Stimulated activated naive B cell treated with anti-CD40 and anti-IgM and Interleukin-4, amounts not matched to agents 10 μg/mL and 1 μg/mL and 100 μg/mL, for 72 hours (primary cell): ENCODE measurements at places on chromosomes 11 and 22.

DNA sequence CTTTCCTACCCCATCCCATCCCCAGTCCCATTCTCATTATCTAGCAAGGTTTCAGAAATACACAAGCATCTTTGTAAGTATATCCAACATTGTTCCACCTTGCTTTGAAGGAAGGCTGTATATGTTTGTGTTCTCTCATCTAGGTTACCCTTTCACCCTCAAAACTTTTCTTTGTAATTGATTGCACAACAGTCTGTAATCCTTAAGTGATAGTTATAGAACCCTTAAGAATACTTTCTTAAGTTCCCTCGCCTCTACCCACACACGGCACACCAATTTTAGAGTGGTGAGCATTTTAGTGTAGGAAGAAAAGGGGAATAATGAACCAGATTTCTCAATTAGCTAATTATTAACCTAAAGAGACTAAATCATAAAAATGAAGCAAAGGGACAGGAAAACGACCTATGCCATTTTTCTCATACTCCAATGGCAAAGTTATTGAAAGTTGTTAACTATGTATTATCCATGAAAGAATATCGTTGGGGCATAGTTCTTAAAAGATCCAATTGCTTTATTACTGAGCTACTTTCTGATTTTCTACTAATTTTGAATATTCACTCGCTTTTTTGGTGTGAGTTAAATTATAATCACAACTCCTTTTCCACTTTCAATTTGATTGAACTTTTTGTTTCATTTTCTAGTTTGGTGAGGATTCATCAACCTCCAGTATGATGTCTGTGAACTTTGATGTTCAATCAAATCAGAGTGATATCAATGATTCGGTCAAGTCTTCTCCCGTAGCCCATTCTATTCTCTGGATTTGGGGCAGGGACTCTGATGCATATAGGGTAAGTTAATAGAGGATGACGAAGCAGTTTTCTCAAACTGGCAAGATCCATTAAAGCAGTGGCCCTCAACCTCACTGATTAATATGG is 44.9 kb downstream of the TTC17 start:
- H3K27ac ChIP-seq: no peak overlapping the region
- no peaks in the 10 kb centered on the region for H3K27me3 ChIP-seq
- H3K4me3 ChIP-seq: no peak overlapping the region

DNA sequence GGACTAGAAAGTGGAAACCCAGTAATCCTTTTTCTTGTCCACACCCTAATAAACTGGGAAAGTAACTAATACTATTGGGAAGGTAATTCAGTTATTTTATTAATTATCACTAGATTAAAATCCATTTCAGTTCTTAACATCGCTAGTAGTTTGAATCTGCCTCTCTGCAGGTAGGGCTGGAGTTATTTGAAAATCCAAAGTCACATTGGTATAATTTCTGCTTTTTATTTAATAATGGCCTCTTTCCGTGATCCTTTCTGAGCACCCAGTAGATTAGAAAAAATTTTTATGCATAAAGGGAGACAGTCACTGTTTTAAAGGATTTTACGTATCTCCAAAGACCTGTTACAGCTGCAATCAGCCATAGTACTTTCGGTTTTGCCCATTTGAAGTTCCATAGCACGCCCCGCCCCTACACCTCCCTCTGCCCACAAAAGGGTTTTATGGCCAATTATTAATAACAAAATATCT is 605 bp upstream of the COPB1 start:
- H3K4me3 ChIP-seq: peak overlapping the region; percentile 99
- peaks cover 13% of the 10 kb centered on the region for H3K36me3 ChIP-seq
- DNase-seq: peak; percentile 18
- H3K27me3 ChIP-seq: no peaks in the 10 kb centered on the region

GRCh38 chr22:36467946-36468345 is 13.5 kb downstream of the TXN2 start:
- H3K27ac ChIP-seq: no peak overlapping the region
- H3K27me3 ChIP-seq: no peaks in the 10 kb centered on the region
- H3K36me3 ChIP-seq: peaks cover 43% of the 10 kb centered on the region
- peak overlapping the region; percentile 19 for H3K4me3 ChIP-seq
- DNase-seq: no peak

- H3K4me1 ChIP-seq: no peaks in the 10 kb centered on the region
- no peaks in the 10 kb centered on the region for H3K27me3 ChIP-seq
- H3K27ac ChIP-seq: no peak overlapping the region
- no peak overlapping the region for H3K4me3 ChIP-seq
These were observed 12.4 kb upstream of the PLEKHA7 start for GRCh38 chr11:17026487-17027082.

DNA sequence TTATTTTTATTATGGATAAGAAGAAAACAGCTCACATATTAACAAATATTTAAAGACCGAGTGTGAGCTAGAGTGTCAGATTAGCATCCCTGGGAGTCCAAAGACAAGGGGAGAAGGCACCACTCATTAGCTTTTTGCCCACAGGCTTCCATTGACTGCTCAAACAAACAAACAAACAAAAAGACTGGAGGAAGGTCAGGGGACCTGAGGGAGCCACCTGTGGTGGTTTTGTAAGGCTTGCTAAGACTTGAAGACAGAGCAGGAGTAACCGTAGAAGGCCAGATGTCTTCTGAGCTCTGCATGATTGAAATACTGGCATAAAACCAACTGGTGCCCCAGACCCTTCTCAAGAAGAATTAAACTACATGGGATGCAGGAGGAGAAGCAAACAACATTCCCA is 395.2 kb upstream of the CNTN5 start:
- no peaks in the 10 kb centered on the region for H3K36me3 ChIP-seq
- no peak overlapping the region for H3K27ac ChIP-seq
- no peaks in the 10 kb centered on the region for H3K4me1 ChIP-seq

- H3K4me1 ChIP-seq: peaks cover 30% of the 10 kb centered on the region
These were observed 54.7 kb downstream of the SGSM3 start for GRCh38 chr22:40425082-40425481.

- peaks cover 48% of the 10 kb centered on the region for H3K36me3 ChIP-seq
- DNase-seq: no peak
- no peak overlapping the region for H3K27ac ChIP-seq
- no peak overlapping the region for H3K4me3 ChIP-seq
These were observed 54.4 kb downstream of the TRAF6 start for GRCh38 chr11:36455658-36456111.

GRCh38 chr11:57322256-57323166 is 2.2 kb downstream of the TNKS1BP1 start:
- H3K4me1 ChIP-seq: peaks cover 35% of the 10 kb centered on the region
- H3K27ac ChIP-seq: no peak overlapping the region
- peaks cover 26% of the 10 kb centered on the region for H3K36me3 ChIP-seq
- DNase-seq: no peak
- no peaks in the 10 kb centered on the region for H3K27me3 ChIP-seq

GRCh38 chr22:46115388-46115678 is 35.0 kb upstream of the PPARA start:
- peaks cover 7% of the 10 kb centered on the region for H3K36me3 ChIP-seq
- H3K27me3 ChIP-seq: no peaks in the 10 kb centered on the region
- H3K27ac ChIP-seq: peak overlapping the region; percentile 75
- no peak overlapping the region for H3K4me3 ChIP-seq
- no peak for DNase-seq

DNA sequence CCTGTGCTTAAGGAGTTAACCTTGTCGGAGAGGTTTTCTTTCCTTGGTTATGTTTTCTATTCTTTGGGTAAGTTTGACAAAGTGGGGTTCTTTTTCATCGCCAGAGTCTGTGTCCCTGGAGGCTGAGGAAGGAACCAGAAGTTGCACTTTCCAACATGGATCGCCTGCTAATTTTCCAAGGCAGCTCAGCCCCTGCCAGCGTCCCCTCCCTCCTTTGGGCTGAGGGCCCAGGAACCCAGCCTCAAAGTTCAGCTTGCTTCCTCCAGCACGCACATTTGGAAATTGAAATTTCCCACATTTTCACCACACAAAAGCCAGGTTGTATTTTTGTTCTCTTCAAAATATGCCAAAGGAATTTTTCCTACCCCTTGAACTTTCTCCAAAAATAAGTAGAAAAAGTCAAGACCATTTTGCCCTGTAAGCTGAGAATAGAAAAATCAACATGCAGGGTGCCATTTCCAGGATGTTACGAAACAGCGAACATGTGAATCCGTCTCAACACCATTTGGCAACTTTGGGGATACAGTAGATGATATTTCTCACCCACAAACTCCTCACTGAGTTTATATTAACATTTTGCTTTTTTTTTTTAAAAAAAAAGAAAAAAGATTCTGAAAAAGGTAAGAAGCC is 343.5 kb downstream of the TENM4 start:
- H3K4me1 ChIP-seq: no peaks in the 10 kb centered on the region
- no peak overlapping the region for H3K27ac ChIP-seq
- no peak overlapping the region for H3K4me3 ChIP-seq
- no peak for DNase-seq
- peaks cover 18% of the 10 kb centered on the region for H3K27me3 ChIP-seq

GRCh38 chr11:28289444-28289843 is 181.3 kb downstream of the METTL15 start:
- no peaks in the 10 kb centered on the region for H3K4me1 ChIP-seq
- no peak overlapping the region for H3K4me3 ChIP-seq
- no peaks in the 10 kb centered on the region for H3K27me3 ChIP-seq
- DNase-seq: no peak
- H3K36me3 ChIP-seq: peaks cover 9% of the 10 kb centered on the region

DNA sequence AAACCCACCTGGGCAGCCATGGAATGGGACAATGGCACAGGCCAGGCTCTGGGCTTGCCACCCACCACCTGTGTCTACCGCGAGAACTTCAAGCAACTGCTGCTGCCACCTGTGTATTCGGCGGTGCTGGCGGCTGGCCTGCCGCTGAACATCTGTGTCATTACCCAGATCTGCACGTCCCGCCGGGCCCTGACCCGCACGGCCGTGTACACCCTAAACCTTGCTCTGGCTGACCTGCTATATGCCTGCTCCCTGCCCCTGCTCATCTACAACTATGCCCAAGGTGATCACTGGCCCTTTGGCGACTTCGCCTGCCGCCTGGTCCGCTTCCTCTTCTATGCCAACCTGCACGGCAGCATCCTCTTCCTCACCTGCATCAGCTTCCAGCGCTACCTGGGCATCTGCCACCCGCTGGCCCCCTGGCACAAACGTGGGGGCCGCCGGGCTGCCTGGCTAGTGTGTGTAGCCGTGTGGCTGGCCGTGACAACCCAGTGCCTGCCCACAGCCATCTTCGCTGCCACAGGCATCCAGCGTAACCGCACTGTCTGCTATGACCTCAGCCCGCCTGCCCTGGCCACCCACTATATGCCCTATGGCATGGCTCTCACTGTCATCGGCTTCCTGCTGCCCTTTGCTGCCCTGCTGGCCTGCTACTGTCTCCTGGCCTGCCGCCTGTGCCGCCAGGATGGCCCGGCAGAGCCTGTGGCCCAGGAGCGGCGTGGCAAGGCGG is 11.4 kb upstream of the ARHGEF17 start:
- no peaks in the 10 kb centered on the region for H3K36me3 ChIP-seq
- H3K4me3 ChIP-seq: no peak overlapping the region
- no peak overlapping the region for H3K27ac ChIP-seq
- peaks cover 28% of the 10 kb centered on the region for H3K27me3 ChIP-seq
- H3K4me1 ChIP-seq: peaks cover 14% of the 10 kb centered on the region

GRCh38 chr22:38038426-38038825 is 18.8 kb upstream of the PICK1 start:
- H3K36me3 ChIP-seq: no peaks in the 10 kb centered on the region
- H3K4me1 ChIP-seq: peaks cover 12% of the 10 kb centered on the region
- peaks cover 13% of the 10 kb centered on the region for H3K27me3 ChIP-seq
- no peak overlapping the region for H3K27ac ChIP-seq
- H3K4me3 ChIP-seq: no peak overlapping the region
- DNase-seq: no peak
